HCT116 (cell line): ENCODE measurements at places on chromosomes 12 and 14.

DNA sequence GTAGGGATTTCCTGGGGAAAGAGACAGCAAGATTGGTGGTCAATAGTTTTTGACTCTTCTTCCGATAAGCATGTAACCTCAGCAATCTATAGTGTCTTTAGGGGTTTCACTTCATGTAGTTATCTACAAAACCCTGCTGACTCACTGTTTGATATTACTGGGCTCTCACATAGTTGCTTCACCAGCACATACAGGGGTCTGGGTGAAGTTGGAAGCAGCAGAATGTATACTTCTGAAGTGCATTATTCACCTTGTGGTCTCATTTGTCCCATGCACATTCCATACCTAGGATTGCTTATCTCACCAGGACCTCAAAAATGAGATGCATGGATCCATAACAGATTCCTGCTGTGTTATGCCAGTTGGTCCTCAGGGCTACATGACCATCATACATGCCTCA lies 280.0 kb downstream of the LRIG3 start:
- no peak for DNase-seq

DNA sequence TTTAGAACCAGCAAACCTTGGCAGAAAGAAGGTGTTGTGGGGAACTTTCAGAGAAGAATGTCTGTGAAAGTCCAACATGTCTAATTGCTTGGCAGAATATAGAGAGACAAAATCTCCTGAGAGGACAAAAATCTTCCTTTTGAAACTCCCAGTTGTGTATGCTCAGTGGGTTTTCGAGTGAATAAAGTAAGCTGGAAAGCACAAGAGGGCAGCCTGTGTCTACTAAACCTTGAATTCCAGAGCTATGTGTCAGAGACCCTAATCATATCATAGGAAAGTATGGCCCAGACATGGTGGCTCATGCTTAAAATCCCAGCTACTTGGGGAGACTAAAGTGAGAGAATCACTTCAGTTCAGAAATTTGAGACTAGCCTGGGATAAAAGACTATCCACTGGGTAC lies 661.2 kb downstream of the SLC16A7 start:
- DNase-seq, result peak; percentile 24

DNA sequence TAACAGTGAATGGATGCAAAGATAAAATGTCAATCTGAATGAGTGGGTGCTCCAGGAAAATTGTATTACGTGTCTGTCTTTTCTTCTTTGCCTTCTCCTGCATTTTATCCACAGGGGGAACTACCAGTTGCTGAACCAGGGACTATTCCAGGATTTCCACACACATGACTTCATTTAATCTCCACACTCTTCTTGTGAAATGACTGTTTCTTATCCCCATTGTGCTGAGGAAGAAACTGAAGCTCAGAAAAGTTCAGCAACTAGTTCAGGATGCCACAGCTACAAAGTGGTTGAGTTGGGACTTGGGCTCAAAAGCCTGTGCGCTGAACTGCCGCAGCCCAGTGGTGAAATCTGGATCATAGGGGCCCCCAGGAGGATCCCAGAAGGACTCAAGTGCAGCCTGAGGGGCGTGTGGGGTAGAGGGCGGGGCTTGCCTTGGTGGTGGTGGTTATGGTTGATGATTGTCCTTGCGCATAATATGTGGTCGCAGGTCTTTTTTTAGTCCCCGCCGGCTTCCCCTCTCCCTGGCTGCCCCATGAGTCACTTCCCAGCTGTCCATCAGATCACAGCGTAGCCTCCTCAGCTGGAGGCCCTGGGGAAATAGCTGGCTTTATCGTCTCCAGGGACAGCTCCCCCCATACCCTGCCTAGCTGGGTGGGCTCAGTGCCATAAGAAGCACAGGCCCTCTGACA lies 235.2 kb upstream of the CRY1 start:
- no peak for DNase-seq

GRCh38 chr14:23380976-23381375 lies 4.1 kb downstream of the CMTM5 start:
- no peak for DNase-seq

- DNase-seq, result no peak
Observed at GRCh38 chr14:22131749-22132476, 457.1 kb downstream of the DAD1 start.

- DNase-seq, result no peak
Observed at GRCh38 chr14:51730098-51730497, 78.4 kb downstream of the FRMD6 start.

- DNase-seq, result no peak
Observed at GRCh38 chr12:79444089-79444488, 246.7 kb downstream of the PAWR start.

- DNase-seq, result no peak
Observed at GRCh38 chr12:26204612-26205289, 9.4 kb downstream of the SSPN start.

DNA sequence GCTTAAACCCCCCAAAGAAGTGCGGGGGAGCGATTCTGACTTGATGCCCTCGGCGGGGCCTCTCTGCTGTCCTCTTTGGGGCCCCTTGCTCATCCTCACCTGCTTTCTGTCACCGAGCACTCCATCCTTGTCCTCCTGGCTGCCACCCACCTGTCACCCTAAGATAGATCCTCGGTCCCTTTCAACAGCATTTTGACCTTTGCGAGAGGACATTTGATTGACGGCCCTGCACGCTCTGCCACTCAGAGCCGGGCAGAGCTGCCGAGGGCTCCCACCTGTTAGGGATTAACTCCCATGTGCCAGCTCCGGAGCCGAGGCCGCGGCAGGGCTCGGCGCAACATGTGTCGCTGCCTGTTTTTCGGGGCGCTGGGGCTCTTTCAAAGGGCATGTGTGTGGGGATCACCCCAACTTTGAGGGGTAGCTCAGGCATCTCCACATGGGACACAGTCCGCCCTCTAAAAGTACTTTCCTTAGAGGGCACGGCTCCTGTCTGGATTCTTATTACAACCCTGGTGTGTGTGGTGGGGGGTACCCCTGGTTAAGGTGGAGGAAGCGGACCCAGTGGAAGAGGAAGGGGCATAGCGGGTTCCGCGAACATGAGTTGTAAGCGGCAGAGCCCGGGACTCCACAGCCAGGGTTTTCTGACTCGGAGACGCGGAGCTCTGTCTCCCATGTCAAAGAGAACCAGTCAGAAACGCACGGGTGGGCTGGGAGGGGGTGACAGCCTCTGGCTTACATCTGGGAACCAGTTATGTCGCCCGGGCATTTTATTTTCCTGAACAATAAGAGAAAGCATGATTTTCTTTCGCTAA lies 811 bp upstream of the MEG3 start:
- no peak for DNase-seq

- no peak for DNase-seq
Observed at GRCh38 chr14:33617154-33617553, 333.7 kb downstream of the EGLN3 start.

GRCh38 chr12:64840119-64840518 lies 15.7 kb downstream of the TBC1D30 start:
- no peak for DNase-seq

- DNase-seq, result no peak
Observed at GRCh38 chr12:127396734-127397133, 870.2 kb upstream of the TMEM132C start.

DNA sequence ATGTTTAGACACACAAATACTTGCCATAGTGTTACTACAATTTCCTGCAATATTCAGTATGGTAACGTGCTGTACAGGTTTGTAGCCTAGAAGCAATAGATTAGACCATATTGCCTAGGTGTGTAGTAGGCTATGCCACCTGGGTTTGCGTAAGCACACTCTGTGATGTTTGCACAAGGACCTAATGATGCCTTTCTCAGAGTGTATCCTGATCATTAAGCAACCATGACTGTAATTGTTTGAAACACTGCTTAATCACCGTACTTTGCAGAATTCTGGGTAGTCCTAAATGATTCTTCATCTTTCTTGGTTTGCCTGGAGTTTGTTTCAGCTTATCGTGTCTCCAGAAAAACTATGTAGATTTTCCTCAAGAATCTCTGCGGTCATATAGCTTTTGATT lies 11.2 kb upstream of the TCP11L2 start:
- no peak for DNase-seq

- peak; percentile 22 for DNase-seq
Observed at GRCh38 chr12:25130741-25131188, 64.2 kb downstream of the DNAI7 start.

- DNase-seq, result no peak
Observed at GRCh38 chr14:30337456-30337855, 221.5 kb upstream of the G2E3 start.

GRCh38 chr14:80211153-80212022 lies at the start of gene DIO2:
Gene DIO2, minus strand, starts transcription at chr14:80211504. Its CDS starts 32 bp downstream, at chr14:80211472.
- DNase-seq, result no peak

DNA sequence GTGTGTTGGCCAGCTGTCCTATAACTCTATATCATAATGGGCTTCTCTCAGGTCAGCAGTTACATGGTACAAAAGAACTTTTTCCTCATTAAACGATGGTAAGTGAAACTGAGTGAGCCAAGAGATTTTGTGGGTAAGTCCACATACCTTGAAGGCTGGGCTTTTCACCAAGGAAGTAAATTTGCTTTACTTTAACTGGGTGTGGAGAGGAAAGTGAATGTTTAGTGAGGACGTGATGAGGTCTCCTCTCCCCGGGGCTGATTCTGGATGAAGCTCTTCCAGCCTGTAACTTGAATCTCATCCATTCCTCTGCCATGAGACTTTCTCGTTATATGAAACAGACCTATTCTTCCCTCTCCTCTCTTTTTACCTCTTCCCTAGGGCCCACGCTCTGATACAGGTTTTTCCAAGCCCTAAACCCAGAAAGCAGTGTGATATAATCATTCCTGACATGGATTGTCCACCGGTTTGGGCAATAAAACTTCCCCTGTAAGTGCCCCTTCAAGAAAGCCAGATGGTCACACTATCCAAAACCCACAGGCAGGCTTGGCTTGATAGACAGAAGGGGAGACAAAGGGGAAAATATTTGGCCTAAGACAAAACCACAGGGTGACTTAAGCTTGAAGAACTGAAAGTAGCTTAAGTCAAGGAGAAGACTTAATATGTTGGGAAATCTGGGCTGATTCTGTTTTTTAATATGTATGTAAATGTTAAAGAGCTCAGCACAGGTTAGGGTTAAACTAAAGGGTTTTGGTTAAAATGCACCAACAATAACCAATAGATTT lies 50.3 kb downstream of the CIT start:
- DNase-seq, result no peak

DNA sequence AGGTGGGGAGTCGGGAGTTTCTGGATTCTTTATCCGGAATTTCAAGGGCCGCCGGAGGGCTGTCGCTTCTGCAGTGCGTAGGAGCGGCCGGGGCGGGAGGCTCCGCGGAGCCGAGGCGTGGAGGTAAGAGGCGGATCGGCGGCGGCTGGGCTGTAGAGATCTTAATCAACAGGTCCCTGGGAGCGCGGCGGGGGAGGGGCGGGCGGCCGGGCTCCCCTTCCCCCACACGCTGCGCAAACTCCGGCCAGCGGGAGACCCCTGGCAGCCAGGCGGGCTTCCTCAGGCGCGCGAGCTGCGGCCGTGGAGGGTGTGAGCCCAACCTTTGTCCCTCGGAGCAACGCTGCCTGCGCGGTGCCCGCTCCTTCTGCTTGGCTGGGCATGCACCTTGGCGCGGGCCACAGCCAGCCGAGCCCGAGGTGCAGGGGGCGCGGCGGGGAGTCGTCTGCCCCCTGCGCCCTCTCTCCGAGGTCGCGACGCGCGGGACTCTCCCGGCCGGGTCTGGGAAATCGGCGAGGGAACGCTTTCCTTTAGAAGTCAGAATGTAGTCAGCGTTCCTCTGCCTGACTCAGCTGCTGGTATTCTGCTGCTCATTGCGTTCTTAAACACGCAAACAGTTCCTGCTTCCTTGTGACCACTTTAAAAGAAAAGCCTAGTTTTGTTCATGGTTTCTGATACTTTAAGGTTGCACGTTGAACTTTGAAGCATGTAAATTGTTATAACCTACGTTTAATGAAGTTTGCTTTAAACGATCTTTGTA lies at the start of gene PALS1:
Gene PALS1 (plus strand): TSS at position 25 of the 757 bp plus-strand sequence. CDS start 37,736 bp downstream, outside the sequence.
- DNase-seq, result peak; percentile 53

GRCh38 chr12:105032703-105033357 lies 46.7 kb downstream of the NOPCHAP1 start:
- DNase-seq, result no peak

DNA sequence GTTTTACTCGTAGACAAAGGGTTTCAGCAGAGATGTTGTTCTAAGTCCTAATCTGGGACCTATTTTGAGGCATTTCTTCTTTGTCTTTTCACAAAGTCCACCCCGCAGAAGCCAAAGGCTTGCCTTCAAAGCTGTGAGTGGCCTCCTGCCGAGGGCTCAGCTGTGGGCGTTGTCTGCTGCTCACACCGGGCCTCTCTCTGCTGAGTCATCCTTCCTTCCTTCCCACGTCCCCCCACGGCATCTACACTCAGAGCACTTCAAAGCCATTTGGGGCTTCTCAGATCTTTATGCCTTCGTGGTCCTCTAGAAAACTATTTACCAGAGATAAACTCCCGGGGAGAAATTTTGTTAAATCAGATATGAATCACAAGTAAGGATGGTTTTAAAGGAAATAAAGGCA lies 115.9 kb upstream of the TMPO start:
- DNase-seq, result peak; percentile 82

DNA sequence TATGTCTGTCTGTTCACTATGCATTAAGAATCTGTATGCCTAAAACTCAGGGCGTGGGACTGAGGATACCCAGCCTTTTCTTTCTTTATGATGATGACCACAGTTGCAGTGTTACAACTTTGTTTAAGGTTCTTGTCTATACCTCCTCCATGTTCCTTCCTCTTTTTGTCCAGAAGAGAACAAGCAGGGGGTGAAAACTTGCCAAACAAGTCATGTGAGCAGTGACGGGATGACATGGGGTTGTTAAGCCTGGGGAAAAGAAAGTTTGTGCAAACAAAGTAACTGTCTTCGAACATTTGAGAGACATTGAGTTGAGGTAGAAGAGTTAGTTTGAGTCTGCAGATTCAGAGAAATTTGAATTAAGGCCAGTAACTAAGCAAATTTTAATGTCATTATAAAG lies 505.5 kb downstream of the NPAS3 start:
- DNase-seq, result no peak

DNA sequence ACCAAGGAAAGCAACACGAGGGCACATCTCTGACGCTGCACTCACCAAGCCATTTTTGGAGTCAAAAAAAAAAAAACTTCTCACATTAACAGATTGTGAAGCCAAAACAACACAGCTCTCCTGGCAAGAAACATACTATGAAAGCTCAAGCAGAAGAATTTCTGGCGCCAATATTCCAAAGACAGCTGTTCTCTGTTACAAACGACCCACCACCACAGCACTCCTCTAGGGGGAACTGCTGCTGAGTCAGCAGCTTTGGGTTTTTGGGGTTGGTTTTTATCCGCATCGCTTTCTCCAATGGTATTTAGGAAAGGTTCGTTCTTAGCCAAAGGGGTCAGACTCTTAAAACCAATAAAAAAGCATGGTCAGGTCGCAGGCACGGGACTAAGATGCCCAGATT lies 379.4 kb downstream of the RPS29 start:
- DNase-seq, result no peak
